ENCODE measurements at places on chromosomes 2 and 18.

DNA sequence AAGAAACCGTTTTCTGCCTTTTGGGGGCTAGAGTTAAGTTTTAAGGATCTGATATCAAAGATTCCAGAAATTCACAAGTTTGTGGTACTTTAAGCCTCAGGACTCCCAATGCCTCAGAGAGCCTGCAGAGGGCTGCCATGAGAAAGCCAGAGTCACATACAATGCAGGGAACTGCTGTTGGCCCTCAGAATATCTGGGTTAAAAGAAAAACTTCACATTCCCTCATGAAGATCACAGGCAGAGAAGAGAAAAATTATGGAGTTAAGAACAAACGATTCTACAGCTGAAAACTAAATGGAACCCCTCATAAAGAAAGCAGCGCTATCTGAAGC, 39.5 kb downstream of the HDAC4 start:
- DNase-seq = no peak

DNA sequence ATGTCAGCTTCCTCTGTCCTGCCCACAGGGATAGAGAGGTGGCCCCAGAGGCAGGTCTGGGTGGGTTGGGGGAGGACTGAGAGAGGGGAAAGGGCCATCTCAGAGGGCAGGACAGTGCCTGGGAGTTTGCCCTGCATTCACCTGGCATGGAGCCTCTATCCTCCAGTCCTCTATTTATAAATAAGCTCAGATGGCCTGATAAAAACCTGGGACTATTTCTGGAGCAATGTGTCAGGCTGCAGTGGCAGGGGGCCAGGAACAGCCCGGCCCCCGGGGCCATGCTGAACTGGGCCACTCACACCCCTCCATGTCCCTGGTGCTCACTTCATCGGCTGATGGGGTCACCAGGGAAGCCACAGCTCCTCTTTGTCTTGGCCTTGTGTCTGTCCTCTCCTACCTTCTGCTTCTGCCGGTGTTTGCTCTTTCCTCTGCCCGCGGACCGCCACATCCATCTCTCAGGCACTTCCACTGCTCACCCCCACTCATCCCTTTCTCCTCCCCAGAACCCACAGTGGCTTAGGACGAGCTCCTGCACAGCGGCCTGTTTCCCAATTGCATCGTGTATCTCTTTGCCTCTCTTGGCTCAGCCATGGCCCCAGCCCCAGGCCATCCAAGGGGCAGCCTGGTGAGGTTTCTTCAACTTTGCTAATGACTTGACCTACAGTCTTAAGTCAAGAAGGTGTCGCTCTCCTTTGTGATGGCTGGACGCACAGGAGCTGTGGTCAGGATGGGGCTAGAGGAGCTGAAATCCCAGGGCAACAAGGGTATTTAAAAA, 38.8 kb downstream of the SCTR start:
- no peak for DNase-seq

DNA sequence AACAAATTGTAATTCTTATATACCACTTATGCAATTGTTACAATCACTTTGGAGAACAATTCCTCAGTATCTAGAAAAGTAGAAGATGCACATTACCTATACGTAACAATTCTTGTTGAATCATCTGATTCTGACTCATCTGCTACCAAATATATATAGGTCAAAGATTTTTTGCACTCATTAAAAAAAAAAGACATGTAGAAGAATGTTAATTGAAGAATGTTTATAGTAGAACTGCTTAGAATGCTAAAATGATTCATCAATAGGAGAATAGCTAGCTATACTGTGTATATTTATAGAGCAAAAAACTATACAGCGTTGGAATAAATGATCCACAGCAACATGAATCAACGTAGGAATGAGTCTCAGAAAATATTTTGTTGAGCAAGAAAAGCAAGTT, 29.5 kb upstream of the STAT1 start:
- no peak for DNase-seq

- DNase-seq = no peak
Observed at GRCh38 chr2:223602972-223603371, 811 bp upstream of the SCG2 start.

- DNase-seq = no peak
Observed at GRCh38 chr2:7694076-7694985, 777.1 kb downstream of the RNF144A start.

DNA sequence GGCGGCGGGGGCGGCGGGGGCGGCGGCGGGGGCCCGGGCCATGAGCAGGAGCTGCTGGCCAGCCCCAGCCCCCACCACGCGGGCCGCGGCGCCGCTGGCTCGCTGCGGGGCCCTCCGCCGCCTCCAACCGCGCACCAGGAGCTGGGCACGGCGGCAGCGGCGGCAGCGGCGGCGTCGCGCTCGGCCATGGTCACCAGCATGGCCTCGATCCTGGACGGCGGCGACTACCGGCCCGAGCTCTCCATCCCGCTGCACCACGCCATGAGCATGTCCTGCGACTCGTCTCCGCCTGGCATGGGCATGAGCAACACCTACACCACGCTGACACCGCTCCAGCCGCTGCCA, 644 bp downstream of the ONECUT2 start:
- DNase-seq = no peak

GRCh38 chr2:207332480-207333212, 166.9 kb upstream of the KLF7 start:
- no peak for DNase-seq

DNA sequence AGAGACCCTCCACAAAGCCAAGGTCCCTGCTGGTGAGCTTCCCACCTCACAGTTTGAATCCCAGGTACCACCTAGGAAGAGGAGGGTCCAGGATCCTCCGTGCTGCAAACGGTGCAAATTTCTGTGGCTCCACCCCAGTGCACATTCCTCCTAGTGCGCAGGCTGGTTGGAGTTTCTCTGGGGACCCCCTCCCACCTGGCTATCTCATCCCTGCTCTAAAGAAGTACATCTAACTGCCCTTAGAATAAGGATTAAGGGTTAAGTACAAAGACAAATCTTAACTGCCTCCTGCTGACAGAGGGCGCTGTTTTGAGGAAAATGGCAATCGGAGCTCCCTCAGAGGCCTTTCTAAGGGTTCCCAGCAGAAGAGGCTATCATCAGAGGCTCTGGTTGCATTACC, 109.6 kb upstream of the FSIP2 start:
- no peak for DNase-seq

GRCh38 chr2:34030273-34030672, 431.2 kb upstream of the FAM98A start:
- no peak for DNase-seq

GRCh38 chr2:170396799-170397459, 219.0 kb downstream of the MYO3B start:
- DNase-seq = no peak

DNA sequence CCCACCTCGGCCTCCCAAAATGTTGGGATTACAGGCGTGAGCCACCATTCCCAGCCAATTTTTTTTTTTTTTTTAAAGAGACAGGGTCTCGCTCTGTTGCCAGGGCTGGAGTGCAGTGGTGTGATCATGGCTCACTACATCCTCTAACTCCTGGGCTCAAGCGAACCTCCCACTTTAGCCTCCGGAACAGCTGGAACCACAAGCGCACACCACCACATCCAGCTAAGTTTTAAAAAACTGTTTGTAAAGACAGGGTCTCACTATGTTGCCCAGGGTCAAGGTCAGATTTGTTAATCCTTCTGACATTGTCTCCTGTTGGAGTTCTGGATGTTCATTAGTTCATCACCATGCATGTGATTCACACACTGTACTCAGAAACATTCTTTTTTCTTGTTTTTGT, 149.9 kb downstream of the TGIF1 start:
- DNase-seq = no peak

- no peak for DNase-seq
Observed at GRCh38 chr18:6929370-6930102, 188.1 kb downstream of the LAMA1 start.
